ENCODE measurements at places on chromosomes 11 and 22.

GRCh38 chr22:40024201-40025061, 29.7 kb downstream of the FAM83F start:
- no peak for DNase-seq

- DNase-seq: no peak
Observed at GRCh38 chr11:115623021-115623451, 118.8 kb upstream of the CADM1 start.

GRCh38 chr11:116984186-116984585, 114.0 kb downstream of the SIK3 start:
- DNase-seq: no peak

DNA sequence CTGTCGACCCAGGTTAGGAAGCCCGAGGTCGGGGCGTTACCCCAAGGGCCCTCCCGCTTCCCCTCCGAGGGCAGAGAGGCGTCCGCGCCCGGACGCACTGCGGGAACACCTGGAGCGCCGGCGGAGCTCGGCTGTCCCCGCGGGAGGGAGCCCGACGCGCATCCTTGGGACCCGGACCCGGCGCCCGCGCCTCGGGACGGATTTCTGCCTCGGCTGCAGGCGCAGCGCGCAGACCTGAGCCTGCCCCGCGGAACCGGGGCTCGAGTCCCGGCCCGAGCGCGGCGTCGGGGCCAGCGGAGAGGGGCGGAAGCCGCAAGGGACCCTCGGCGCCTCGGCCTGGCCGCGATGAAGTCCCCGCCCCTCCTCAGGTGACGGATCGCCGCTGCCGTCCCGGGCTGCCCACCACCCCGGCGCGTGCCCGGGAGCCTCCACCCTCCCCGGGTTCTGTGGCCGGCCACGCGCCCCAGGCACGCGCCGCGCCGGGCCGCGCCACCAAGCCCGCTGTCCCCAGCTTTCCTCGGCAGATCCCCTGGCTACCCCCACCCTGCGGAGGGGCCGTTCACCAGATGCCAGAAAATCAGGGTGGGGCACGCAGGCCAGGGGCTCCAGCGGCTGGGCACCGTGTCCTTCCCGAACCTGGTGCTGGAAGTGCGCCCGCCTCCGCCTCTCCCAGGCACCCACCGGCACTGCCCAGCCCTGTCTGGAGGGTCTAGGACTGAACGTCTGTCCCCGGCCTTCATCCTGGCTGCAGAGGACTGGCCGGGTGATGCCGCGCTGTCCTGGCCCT, 410 bp downstream of the GLB1L3 start:
- DNase-seq: no peak

DNA sequence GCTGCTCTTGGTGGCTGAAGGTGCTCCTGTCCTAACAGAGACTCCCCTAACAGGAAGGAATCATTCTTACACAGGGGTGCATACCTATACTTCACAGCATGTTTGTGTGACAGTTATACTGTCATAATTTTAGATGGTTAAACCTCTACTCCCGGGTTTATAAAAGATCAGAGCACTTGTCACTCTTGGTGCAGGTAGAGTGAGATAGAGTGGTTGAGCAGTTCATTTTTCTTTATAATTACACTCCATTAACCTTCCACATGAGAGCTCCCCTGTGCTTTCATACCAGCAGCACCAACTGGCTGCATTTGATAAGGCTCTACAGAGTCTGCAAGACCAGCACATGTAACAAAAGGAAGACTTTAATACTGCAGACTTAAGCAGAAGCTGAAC, 72.9 kb downstream of the LARGE2 start:
- no peak for DNase-seq

DNA sequence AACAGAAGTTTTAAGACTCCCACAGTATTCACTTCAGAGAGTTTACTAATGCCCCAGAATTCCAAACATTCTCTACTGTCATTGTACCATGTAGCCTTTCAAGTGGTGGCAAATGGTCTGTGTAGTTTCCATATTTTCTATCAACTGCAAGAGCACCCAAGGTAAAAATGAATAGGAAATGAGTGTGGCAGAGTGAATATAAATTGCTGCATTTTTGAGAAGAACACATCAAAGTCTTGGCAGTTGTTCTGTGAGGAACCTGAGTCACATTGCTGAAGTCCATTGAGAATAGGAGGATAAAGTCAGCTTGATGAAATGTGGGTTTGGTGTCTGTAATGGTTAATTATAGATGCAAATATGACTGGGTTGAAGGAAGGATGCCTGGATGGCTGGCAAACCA, 193.6 kb downstream of the AASDHPPT start:
- DNase-seq: no peak

- no peak for DNase-seq
Observed at GRCh38 chr11:20251496-20251895, 91.2 kb upstream of the DBX1 start.

- no peak for DNase-seq
Observed at GRCh38 chr11:59247531-59248227, 35.0 kb upstream of the MPEG1 start.

- DNase-seq: peak; percentile 67
Observed at GRCh38 chr11:2306452-2306823, 4.6 kb downstream of the TSPAN32 start.

DNA sequence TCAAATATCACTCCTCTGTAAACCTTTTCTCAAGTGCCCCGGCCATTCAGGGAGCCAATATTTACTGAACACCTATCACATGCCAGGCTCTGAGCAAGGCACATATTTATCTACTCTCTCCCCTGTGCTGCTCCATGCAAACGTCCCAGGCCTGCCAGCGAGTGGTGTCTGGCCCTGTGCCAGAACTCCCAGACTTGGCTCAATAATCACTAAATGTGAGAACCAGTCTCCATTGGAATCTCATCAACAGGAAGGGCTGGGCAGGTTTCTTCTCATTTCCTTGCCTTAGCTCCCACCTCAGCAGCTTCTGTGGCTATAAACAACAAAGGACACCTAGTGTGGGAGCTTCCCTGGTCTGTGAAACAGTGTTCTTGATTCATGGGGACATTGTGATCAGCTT, 21.7 kb downstream of the RASSF10 start:
- DNase-seq: no peak

- DNase-seq: no peak
Observed at GRCh38 chr22:43515902-43516301, 104.1 kb downstream of the MPPED1 start.

DNA sequence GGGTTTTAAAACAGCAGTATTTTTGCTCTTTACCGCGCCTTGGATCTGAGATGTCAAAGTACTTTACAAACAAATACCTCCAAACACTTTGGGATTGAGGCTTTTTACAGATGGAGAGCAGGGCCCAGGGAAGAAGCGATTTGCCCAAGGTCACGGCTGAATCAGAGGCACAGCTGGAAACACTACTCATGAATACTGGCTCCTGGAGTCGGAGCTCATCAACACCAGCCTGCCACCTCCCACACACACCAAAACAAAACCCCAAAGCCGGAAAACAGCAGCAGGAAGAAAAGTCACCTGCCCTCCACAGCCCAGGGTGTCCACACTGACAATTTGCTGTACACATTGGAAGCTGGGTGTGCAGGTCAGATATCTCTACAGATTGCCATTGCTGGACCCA, 339.4 kb downstream of the CADM1 start:
- DNase-seq: no peak

- no peak for DNase-seq
Observed at GRCh38 chr11:34318111-34319037, 39.4 kb downstream of the ABTB2 start.

DNA sequence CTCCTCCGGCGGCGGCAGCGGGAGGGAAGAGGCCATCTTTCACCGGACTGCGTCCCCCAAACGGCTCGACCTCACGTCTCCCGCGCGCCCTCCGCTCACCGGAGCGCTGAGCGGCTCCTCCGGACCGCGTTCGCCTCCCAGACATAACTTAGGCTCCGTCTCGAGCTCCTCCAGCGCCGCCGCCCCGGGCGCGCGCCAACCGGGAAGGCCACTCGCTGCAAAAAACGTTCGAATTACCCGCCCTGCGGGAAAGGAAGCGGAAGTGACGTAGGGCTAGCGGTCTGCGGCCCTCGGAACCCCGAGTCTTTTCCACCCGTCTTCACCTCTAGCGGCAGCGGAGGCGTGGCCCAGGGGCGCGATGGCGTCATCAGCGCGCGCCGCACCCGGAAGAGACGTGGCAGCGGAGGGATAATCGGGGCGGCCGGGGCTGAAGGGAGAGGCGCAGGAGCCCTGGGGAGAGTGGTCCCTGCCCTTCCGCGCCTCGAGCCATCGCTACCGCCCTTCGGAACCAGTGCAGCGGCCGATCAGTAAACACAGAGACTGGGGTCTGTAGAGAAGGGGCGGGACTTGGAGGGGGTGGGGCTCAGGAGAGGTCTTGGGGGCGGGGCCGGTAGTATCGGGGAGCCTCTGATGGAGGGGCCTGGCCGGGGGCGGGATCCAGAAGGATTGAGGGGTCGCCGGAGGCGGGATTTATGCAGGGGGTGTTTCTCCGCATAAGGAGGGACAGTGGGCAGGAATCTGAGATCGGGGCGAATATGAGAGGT, at the start of the genes CDCA5 and ZFPL1:
TSS of gene CDCA5 (minus strand) at position 207 of the 764 bp plus-strand sequence. CDS start at position 145, 62 bp downstream.
TSS of gene ZFPL1 (plus strand) at position 389 of the 764 bp plus-strand sequence. CDS start 477 bp downstream, outside the sequence.
- DNase-seq: peak; percentile 89

DNA sequence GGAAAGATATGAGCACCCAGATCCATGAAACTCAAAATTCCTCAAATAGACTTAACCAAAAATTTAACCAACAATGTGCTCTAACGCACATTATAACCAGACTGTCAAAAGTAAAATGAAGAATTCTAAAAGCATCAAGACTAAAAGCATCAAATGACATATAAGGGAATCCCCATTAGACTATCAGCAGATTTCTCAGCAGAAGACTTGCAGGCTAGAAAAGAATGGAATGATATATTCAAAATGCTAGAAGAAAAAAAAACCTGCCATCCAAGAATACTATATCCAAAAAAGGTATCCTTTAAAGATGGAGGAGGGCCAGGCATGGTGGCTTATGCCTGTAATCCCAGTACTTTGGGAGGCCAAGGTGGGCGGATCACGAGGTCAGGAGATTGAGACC, 117.5 kb upstream of the UBASH3B start:
- no peak for DNase-seq

GRCh38 chr22:18093661-18094060, 15.9 kb downstream of the PEX26 start:
- DNase-seq: no peak

DNA sequence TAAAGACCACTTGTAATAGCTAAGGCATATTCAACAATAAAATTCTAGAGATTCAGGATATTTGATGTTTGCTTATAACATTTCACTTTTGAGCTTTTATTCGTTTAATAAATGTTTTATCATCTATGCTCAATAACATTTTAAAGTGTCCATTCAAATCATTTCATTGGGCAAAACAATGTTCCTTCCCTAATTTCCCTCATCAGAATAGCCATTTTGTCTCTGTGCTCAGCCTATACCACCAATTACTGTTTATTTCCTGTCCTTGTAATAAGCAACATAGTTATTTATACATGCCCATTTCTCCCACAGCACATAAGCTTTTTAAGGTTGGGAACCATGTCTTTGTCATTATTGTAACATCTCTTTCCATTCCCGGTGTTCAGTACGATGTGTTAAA, 1.3 kb upstream of the SC5D start:
- no peak for DNase-seq
